ENCODE measurements at places on chromosomes 2 and 18. TPM values are rescaled to one million over a fixed set of nuclear protein-coding genes. Genes with fewer than 3 reads are reported as not detected.

CYP27A1 gene
- total RNA-seq, result 22.0 TPM

FEV gene
- not detected for total RNA-seq

FLACC1 gene
- total RNA-seq, result 1.7 TPM

IGFBP5 gene
- total RNA-seq, result 3,071 TPM

Measured in ovary (tissue), 10 donors.